ENCODE measurements at places on chromosomes 5 and 9.

- DNase-seq: no peak
These were observed 621.2 kb upstream of the CDH6 start for GRCh38 chr5:30572279-30572678.

DNA sequence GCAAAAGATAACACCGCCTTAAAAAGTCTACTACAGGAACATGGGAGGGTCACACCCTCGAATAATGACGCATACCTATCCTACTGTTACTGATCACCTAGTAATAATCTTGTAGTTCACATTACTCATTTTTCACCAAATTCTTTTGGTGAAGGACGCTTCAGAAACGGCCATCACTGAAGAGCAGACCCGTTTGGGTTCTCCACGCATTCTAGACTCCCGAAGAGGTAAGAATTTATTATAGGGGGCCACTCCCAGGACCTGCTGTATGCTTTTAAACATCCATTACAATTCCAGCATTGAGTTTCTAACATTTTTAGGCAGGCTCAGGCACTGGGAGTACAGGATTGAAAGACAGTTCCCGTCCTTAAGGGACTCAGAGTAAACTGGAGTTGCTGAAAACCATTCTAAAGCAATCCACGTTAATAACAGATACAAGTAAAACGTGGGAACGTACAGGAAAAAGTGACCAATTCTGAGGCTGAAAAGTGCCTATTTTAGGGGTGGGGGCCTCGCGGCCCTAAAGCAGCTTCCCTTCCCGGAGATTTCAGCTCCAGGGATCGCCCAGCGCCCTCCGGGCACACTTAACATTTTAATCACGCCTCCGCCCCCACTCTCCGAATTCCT, at the start of gene FER:
FER (plus strand) TSS at position 124 of the 627 bp plus-strand sequence. CDS start 50,286 bp downstream, outside the sequence.
- no peak for DNase-seq

GRCh38 chr9:121219530-121219929, 17.9 kb upstream of the RAB14 start:
- DNase-seq: no peak

DNA sequence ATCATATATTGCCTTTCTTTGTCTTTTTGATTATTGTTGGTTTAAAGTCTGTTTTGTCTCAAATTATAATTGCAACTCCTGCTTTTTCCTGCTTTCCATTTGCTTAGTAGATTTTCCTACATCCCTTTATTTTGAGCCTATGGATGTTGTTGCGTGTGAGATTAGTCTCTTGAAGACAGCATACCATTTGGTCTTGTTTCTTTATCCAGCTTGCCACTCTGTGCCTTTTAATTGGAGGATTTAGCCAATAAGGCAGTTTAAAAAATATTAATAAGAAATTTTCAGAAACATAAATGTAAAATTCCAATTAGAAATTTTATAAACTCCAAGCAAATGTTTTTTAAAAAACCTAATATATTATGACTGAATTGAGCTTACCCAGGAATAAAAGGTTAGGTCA, 24.0 kb downstream of the BTNL8 start:
- no peak for DNase-seq

DNA sequence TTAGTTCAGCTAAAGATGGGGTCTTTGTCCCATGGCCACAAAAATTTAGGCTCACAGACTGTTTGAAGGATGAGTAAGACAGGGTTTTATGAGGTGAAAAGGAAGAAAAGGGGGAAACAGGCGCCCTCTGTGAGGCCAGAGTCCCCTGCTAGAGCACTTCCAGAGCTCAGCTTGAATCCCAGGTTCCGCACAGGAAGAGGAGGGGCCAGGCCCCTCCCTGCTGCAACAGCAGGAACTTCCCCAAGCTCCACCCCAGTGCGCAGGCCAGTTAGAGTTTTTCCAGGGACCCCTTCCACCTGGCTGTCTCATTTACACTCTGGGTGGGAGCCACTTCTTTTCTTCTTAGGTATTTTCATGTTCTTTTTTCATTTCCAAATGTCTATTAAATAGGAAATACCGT, 480.8 kb downstream of the PSAT1 start:
- no peak for DNase-seq

GRCh38 chr5:40386289-40386688, 293.4 kb upstream of the PTGER4 start:
- DNase-seq: peak; percentile 85

GRCh38 chr9:130500340-130501180, 55.8 kb downstream of the ASS1 start:
- no peak for DNase-seq

GRCh38 chr5:167511276-167511675, 780.2 kb upstream of the WWC1 start:
- no peak for DNase-seq

DNA sequence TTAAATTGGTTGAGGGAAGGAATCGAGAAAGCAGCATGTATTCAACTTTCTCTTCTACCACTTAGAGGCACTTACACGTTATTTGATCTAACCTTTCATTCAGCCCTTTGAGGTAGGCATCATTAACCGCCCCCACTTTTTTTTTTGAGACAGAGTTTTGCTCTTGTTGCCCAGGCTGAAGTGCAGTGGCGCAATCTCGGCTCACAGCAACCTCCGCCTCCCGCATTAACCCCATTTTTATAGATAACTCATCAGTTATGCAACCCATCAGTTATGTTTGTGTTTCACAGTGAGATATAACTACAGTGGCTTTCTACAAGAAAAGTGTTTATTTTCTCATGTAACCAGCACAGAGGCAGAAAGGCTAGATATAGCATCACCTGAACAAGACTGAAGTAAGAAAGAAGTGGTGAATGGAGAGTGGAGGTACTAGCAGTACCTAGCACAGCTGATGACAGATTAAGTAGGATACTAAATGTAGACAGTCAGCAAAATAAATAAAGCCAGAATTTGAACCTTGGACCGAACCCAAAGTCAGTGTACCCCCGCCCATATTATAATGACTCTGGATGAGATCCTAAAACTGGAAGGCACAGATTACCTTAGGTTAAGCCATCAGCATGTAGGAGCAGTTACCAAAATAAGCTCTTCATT, 91.2 kb downstream of the PJA2 start:
- DNase-seq: no peak

DNA sequence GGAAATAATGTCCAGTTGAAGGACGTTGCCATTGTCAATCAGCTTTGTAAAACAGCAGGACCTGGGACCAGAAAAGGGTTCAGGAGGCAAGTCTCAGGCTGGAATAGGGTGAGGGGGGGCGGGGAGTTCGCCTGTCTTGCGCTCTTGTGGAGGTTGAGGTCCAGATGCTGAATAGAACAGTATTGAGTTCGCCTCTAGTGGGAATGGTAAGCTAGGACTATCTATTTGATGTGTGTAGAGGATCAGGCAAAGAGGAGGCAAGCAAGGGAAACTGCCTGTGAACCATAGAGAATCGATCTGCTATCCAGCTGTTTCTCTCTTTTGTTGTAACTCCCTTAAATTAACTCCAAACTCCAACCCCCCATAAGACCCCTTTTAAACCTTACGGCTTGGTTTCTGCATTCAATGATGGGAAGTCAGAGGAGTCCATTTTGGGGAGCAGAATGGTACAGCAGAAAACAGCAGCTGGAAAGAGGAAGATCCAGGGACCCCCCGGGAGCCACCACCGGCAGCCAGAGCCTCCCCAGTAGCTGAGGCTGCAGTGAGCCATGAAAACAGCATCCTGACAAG, 133.7 kb downstream of the SLC28A3 start:
- no peak for DNase-seq

- no peak for DNase-seq
These were observed 8.6 kb downstream of the MLANA start for GRCh38 chr9:5899292-5899691.

- DNase-seq: no peak
These were observed 234.5 kb downstream of the CRB2 start for GRCh38 chr9:123590499-123590898.

DNA sequence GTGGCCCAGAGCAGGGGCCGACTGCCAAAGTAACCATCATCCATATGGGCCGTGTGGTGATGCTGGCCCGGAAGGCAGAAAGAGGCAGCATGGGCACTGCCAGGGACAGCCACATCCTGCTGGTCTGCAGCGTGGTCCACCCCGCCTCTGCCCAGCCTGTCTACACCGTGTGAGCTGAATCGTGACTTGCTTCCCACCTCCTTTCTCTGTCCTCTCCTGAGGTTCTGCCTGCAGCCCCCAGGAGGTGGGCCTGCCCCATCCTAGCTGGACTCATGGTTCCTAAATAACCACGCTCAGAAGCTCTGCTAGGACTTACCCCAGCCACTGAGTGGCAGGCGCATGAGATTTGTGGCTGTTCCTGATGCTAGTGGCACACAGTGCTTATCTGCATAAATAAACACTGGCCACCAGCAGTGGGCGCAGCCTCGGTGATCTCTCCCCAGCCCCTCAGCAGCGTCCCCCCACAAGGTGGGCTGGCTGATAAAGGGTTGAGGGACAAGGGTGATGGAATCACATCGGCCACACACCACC, 22.6 kb upstream of the SUSD3 start:
- no peak for DNase-seq

DNA sequence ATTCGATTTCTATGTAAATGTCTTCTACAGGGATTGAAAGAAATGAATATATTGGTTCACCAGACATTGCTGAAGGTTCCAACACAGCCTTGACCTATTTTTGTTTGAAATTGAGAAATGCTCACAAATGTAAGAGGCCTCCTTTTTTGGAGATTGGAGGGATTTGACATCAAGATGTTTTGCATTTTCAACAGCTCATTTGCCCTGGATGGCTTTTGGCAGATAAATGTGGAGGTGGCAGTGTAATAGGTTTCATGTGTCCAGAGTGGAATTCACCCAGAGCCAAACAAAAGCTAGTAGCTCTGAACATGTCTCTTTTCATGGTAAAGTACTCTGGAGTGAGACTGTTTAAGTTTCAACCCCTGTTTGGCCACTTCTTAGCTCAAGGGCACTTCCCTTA, 77.3 kb downstream of the PALM2AKAP2 start:
- no peak for DNase-seq

GRCh38 chr9:120210274-120210673, 369.7 kb downstream of the CDK5RAP2 start:
- no peak for DNase-seq

- DNase-seq: no peak
These were observed 16.1 kb downstream of the LIFR start for GRCh38 chr5:38540314-38540713.

- no peak for DNase-seq
These were observed 482.7 kb downstream of the RAB3C start for GRCh38 chr5:59065554-59065953.

- DNase-seq: no peak
These were observed 471.3 kb downstream of the TMEM232 start for GRCh38 chr5:110255194-110255593.

GRCh38 chr9:137575364-137575715, 3.4 kb downstream of the DPH7 start:
- DNase-seq: no peak

- DNase-seq: peak; percentile 43
These were observed 3.4 kb downstream of the CLINT1 start for GRCh38 chr5:157855404-157855994.

DNA sequence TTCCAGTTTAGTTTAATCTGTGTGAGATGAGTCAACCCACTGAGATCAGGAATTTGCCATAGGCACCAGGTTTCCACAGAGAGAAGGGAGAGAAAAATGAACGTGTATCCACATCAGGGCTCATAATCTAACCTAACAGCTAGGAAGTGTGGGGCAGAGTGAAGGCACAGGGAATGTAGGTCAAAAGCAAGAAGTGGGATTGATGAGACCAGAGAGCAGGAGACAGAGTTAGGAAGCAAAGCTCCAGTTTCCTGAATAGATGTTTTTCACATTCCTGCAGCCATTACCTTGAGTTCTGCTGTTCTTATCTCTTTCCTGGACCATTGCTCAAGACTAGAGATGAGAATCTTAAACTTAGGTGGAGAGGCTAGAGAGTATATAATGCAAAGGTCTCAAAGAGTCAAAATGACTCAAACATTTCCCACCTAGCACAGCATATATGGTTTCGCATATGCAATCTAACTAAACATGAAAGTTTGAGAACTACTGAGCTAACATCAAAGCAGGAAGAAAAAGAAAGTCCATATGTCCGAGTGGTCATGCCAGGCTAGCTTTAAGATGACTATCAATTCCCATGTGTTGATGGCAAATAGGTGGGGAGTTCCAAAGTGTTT, 41.1 kb upstream of the GNAQ start:
- no peak for DNase-seq

GRCh38 chr9:124354346-124355038, 60.8 kb downstream of the PSMB7 start:
- no peak for DNase-seq

GRCh38 chr5:107518616-107519015, 152.1 kb downstream of the EFNA5 start:
- no peak for DNase-seq

GRCh38 chr5:138606378-138607064, 31.3 kb upstream of the HSPA9 start:
- no peak for DNase-seq

GRCh38 chr9:16613051-16613450, 257.4 kb downstream of the BNC2 start:
- no peak for DNase-seq

DNA sequence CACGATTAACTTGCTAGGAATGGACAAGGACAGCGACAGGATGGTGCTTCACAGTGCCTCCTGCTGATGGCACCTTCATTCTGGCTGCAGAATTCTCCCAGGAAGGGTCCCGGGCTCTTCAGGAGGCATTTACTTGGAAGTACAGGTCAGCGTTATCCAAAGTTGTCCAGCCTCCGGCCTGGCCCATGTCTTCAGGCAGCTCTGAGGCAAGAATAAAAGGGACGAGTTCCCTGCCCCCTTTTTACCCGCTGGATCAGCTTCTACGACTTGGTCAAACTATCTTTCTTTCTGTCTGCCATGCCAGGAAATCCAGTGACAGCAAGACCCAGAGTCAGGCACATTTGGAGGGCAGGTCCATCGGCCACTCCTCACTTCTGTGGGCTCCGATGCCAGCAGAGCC, 23.4 kb upstream of the GABBR2 start:
- DNase-seq: no peak

DNA sequence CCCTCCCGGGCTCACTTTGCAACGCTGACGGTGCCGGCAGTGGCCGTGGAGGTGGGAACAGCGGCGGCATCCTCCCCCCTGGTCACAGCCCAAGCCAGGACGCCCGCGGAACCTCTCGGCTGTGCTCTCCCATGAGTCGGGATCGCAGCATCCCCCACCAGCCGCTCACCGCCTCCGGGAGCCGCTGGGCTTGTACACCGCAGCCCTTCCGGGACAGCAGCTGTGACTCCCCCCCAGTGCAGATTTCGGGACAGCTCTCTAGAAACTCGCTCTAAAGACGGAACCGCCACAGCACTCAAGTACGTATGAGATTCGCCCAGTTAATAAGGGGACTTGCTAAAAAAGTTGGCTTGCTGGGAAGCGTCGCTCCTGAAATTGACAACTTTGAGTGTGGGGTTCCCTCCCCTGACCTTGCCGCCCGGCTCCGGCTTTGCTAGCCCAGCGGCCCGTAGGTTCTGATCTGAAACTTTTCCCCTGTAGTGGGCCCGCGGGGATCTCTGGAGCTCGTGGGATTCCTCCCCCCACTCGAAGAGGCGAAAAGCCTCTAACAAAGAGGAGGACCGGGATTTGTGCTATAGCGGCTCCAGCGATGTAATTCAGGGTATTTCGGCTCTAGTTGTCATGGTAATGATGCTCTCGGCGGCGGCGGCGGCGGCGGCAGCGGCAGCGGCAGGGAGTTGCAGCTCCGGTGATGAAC, 572 bp downstream of the NR4A3 start:
- DNase-seq: peak; percentile 67

GRCh38 chr5:106843812-106844416, 826.8 kb downstream of the EFNA5 start:
- DNase-seq: no peak
